ENCODE measurements at places on chromosomes 3 and 15.
A peak's percentile ranks its signal among the peaks of the same experiment; 100 is the strongest.

DNA sequence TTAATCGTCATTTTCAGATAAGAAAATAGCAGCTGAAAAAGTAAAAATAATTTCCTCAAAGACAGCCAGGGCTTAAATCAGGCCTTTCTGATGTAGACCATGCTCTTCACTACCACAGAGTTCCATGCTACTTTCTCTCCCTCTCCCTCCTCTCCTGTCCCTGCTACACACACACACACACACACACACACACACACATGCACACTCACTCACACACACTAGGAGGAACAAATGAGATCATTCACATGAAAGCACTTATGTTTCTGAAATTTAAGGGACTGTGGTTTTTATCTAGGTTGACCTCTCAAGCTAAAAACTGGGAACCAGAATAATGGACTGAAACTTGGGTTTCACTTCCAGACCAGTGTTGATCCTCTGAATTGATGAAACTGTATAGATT is 4.1 kb upstream of the PSMA4 start:
- DNase-seq, result peak; percentile 14

DNA sequence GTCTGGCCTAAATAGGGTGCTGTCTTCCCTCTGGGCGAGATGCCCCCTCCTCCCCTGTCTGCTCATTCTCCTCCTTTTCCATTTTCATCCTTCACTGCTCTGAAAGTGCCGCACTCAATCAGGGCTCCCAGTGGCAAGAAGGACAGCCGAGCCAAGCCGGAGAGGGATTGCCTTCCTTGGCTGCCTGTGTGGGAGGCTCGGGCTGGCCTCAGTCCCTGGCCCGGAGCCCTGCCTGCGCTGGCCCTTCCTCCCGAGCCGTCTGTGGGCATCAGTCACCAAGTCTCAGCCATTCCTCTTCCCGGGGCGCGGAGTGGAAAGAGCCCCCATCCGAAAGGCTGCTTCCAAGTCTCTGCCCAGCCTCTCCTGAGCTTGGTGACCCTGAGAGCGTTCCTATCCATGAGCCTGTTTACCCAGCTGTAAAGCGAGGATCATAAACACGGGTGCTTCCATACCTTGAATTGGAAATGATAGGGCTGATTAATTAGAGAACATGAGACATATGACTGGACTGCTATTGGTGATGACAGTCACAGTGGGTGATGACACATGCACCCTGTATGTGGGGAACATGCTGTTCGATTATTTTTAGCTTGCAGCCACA is 59.1 kb upstream of the TLE3 start:
- peak; percentile 70 for DNase-seq

- DNase-seq, result no peak
Observed at GRCh38 chr3:69740103-69741021, 1.1 kb downstream of the MITF start.

DNA sequence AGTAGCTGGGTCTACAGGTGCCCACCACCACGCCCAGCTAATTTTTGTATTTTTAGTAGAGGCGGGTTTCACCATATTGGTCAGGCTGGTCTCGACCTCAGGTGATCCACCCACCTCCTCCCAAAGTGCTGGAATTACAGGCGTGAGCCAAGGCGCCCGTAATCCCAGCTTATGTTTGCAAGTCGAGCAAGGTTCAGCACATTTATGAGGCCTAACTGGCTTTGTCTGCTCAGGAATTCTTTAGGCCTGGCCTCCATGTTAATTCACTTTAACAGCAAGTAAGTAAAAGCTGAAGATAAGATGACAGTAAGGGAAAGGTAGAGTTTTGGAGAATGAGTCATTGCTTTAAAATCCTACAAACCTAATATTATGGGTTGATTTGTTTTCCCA is 24.6 kb downstream of the SIDT1 start:
- no peak for DNase-seq

DNA sequence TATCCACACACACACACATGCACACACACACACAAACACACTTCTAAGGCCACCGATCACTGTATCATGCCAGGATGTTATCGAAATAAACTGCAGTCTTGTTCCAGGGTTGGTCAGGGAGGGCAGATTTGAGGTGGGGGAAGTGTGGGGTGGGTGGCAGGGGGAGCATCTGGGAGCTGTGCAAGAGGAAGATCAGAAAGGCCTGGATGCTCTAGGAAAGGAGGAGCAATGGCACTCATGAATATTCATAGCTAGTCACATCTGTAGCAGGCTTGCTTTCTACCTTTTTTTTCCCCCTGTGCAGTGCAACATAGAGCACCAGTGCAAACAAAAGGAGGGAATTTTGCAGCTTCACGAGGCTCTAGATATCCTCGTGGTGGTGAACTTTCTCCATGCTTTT is 84.9 kb downstream of the MEIS2 start:
- no peak for DNase-seq

- DNase-seq, result no peak
Observed at GRCh38 chr3:53668872-53669271, 174.5 kb downstream of the CACNA1D start.
